ENCODE measurements at places on chromosomes 13 and 19. TPM values are rescaled to one million over a fixed set of nuclear protein-coding genes. Genes with fewer than 3 reads are reported as not detected.

TEX26 gene
- not detected for total RNA-seq

MAP2K2 gene
- total RNA-seq, result 79.8 TPM

EDNRB gene
- not detected for total RNA-seq

DNA sequence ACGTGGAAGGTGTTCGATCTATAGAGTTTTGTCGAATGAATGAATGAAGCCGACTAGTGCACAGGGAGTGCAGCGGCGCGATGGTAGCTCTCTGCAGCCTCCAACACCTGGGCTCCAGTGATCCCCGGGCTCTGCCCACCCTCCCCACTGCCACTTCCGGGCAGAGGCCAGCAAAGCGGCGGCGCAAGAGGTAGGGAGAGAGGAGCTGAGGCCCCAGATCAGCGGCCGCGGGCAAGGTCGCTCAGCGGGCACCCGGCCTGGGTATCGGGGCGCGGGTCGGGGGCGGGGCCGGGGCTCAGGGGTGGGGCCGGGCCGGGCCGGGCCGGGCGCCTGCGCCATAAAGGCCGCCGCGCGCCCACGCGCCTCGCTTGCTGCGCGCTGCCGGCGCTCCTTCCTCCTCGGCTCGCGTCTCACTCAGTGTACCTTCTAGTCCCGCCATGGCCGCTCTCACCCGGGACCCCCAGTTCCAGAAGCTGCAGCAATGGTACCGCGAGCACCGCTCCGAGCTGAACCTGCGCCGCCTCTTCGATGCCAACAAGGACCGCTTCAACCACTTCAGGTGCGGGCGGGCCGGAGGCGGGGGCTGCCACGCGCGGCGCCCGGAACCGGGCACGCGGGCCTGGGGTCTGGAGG is at the start of gene GPI:
TSS of gene GPI (plus strand) at position 367 of the 633 bp plus-strand sequence. CDS start at position 438, 71 bp downstream.
- peak; percentile 71 for DNase-seq

DNA sequence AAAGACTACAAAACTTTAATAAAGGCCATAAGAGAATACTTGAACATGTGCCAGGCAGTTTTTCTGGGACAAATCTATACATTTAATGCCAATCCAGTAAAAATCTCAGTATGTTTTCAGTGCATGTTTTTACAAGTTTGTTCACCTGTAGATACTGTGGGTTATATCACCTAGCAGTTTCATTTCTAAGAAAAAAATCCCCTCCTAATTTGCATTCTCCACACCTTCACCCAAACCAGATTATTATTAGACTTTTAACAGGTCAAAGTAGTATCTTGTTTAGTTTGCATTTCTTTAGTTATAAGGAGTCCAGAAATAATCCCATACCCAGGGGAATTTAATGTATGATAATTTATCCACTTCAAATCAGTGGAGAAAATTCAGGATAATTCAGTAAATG is 17.0 kb upstream of the LPAR6 start:
- DNase-seq, result no peak

DNA sequence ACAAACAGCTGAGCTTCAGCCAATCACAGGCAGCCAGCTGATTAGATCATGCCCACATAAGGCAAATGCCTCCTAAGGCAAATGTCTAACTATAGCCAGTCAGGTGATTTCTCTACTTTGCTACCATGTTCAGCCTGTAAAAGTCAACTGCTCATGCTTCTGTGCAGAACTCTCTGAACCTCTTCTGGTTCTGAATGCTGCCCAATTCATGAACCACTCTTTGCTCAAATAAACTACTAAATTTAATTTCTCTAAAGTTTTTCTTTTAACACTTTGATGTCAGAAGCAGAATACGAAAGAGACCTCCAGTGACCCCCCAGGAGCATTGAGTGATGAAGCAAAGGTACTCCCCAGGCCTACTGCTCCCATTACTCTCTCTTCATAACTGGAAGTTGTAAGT is 240.7 kb upstream of the IPO5 start:
- DNase-seq, result no peak

- no peak for DNase-seq
Measured at GRCh38 chr13:67140006-67140405, 90.1 kb downstream of the PCDH9 start.

DNA sequence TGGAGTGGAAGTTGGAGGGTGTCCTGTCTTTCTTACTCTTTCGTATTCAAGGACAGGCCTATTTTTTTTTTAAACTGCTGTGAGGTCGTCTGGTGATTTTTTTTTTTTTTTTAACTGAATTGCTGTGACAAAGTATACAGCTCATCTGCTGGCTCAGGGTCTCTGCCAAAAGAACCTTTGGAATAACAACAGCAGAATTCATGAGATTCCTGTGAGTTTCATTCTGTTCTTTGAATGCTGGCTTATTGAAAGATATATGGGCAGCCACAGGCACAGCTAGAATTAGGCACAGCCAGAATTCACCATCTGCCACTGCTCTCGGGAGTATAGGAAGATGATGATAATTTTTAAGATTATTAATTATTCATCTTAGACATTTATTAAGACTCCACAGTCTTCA is 21.4 kb upstream of the FRY start:
- no peak for DNase-seq

- no peak for DNase-seq
Measured at GRCh38 chr13:37101201-37101600, 4.3 kb downstream of the CSNK1A1L start.
